Naive thymus-derived CD4-positive, alpha-beta T cell (primary cell): ENCODE measurements at places on chromosomes 7 and 10.

DNA sequence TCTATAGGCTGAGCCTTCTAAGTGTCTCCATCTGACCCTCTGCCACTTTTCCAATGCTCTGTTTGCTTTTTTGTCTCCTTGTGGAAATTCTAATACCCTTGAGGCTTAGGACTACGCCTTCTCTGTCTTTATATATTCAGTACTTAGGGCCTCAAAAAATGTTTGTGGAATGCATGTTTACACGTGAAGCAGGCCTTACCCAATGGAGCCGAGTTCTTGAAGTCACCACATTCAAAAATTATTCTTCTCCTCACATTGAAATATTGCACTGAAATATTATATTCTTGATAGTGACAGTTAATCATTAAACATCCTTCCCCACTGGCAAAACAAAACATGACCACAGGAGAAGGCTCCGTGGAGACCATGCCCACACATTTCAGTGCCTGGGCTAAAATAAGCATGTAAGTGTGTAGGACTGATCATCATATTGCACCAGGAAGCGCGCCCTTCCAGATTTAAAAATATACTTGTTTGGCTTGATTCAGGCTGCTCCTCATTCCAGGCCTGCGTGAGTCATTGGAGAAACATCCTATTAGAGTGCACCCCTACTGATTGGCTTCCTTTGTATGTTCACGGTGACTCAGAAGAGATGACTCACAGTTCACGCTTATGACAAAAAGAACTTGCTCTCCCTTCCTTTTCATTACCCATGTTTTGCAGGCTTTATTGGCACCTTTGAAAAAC, 307.4 kb upstream of the AOAH start:
- no peak for DNase-seq

GRCh38 chr7:100880645-100881044, 5.7 kb downstream of the SRRT start:
- no peak for DNase-seq

GRCh38 chr10:114629083-114629823, 28.8 kb downstream of the ABLIM1 start:
- DNase-seq = no peak

GRCh38 chr7:108018668-108019067, 15.7 kb upstream of the LAMB1 start:
- DNase-seq = no peak

- peak; percentile 61 for DNase-seq
Measured at GRCh38 chr7:111138193-111138569, 47.3 kb downstream of the LRRN3 start.

DNA sequence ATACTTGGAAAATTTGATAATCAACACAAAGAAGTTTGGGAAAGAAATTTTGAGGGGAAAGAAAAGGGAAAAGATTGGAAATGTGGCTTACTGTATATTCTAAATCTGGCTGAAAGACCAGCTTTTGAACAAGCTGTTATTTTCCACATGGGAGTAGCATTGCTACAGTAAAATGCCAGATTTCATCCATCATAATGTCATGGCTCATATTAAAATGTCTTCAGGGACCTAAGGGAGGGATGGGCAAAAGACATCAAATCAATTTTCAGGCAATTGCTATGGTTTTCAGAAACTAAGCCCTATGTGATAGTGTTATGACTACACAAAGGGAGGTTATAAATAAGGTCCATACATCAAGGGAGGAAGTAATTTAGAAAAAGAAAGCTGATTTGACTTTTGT, 1116.9 kb upstream of the CELF2 start:
- DNase-seq = no peak

DNA sequence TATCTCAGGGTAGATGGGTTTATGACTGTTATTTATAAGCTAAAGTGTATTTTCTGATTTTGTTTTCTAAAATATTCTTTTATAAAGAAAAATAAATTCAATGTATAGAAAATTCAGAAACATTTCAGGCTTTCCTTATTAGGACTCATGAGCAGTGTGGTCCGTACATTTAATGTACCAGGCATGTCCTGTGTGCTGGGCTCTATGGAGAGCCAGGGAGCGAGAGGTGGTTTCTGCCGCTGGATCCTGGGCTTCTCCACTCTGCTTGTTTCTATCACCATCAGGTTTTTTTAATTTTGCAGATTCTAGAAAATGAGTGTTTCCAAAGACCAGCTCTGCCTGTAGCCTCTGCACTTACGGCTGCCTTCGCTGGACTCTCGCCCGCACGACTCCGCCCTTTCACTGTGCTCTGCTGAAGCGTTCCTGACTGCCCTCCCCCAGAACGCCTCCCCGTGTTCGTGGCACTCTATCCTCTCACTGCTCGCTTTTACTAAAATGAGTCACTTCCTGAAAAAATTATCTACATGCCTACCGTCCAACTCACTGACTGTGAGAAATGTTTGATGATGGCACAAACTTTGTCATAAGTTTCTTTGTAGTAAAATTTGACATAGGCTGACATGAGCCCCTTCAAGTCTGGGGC, 188.5 kb downstream of the ZMYND11 start:
- DNase-seq = peak; percentile 28

DNA sequence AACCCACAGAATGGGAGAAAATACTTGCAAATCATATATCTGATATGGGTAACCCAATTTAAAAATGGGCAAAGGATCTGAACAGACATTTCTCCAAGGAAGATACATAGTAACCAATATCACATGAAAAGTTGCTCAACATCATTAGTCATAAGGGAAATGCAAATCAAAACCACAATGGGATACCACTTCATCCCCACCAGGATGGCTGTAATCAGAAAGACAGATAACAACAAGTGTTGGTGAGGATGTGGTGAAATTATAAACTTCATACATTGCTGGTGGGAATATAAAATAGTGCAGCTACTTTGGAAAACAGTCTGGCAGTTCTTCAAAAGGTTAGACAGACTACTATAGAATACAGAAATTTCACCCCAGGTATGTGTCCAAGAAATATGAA, 19.3 kb downstream of the AOC1 start:
- no peak for DNase-seq

DNA sequence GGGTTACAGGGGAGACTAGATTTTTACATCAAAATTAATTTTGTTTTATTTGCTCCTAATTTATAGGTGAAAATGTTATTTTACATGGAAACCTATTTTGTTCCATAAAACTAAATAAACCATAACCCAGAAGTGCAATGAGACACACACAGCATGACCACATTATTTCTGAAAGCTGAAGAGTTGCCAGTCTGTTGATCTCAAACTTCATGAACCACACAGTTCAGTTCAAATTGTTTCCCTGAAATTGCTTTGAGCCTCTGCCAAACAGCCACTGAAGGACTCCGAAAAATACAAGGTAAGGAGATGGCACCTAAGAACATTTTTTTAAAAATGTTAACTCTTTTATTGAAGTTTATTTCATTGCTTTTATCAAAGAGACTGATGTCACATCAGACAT, 25.0 kb upstream of the ITGB8 start:
- DNase-seq = no peak

GRCh38 chr7:28955718-28956607, 2.2 kb downstream of the TRIL start:
- no peak for DNase-seq

DNA sequence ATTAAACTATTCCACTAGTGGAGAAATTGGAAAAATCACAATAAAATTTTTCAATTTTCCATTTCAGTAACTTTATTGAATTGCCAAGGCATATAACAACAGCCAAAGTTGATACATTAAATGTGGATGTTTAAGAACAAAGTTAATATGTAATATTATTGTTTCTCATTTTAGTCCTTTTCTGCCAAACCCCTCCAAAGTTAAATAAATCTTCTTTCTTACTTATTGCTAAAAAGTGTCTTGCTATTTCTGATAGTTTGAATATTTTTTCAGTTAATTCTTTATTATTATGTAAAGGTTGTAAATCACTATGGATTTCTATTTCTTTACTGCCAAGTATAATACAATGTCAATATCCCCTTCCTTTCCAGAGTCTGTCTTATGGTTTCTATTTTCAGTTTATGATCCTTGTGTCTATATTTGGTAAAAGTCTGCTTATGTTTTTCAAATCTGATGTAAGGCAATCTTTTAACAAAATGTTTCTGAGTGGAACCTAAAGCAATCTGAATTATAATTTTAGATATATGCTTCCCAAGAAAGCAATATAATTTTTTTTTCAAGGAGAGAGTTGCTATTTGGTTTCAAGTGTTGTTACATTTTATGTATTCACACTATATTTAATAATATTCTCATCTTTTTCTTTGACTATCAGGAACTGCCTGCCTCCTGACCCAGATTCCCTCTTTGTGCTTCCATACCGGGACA, 80.3 kb upstream of the RHOBTB1 start:
- no peak for DNase-seq
